ENCODE measurements at places on chromosomes 6 and 20.

DNA sequence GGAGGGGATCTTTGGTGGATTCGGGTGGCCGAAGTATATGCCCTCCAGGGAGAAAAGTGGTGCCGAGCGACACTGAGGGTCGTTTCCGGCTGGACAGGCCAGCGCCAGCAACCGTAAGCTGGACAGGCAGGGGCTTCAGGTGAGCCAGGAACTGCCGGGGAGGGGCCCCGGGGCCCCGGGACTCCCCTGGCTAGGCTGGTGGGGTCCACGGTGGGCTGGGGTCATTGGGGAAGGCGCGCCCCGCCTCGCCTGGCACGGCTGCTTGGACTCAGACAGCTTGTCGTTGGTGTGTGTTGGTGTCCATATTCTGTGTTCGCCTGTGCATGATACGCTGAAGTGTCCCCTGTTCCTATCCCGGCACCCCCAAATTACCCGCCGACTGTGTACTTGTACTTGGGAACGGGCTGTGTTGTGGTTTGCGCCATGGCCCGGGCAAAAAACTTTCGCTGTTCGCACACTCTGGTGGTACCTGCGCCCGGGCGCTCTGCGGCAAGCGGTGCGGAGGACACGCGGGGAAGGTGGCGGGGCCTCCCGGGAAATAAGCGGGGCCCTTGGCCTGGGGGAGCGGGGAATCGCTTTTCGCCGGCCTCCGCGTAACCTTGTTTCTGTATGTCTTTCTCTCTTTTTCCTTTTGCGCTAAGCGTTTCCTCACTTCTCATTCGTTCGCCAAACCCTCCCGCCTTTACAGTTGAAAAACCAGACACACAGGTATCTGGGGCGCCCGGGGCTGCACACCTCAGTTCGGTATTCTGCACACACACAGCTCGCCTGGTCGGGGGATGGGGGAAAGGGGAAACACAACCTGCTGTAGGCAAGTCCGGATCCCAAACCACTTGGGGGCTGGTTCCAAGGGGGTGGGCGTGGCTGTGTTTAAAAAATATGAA, 3.2 kb downstream of the GNAS start:
- no peak for DNase-seq

GRCh38 chr6:34131326-34132290, 14.3 kb downstream of the GRM4 start:
- no peak for DNase-seq

DNA sequence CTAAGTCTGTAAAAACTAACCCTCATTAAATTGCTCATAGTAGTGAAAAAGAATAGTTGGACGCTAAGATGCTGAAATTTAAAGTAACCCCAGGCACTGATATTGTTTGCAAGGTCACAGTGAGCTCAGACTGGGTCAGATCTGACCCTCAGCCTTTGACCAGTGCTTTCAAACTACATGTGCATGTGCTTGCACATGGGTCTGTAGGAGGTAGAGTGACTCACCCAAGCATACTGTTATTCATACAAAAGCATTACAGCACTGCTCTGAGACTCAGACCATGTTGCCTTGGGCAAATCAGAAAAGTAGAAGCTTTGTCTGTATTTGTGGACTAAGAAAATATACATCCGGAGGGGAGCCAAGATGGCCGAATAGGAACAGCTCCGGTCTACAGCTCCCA, 326.4 kb upstream of the MARCKS start:
- no peak for DNase-seq

GRCh38 chr6:114042267-114043016, 71.5 kb upstream of the HDAC2 start:
- no peak for DNase-seq

- DNase-seq = no peak
These were observed 16.1 kb downstream of the SRSF3 start for GRCh38 chr6:36610041-36610955.

Measured in cortex of kidney (tissue), 1 donor.